Vagina (tissue), 2 donors: ENCODE measurements at places on chromosomes 2 and 18. TPM values are rescaled to one million over a fixed set of nuclear protein-coding genes. Genes with fewer than 3 reads are reported as not detected.

Gene TMEM237
- 29.5 TPM for total RNA-seq

DNA sequence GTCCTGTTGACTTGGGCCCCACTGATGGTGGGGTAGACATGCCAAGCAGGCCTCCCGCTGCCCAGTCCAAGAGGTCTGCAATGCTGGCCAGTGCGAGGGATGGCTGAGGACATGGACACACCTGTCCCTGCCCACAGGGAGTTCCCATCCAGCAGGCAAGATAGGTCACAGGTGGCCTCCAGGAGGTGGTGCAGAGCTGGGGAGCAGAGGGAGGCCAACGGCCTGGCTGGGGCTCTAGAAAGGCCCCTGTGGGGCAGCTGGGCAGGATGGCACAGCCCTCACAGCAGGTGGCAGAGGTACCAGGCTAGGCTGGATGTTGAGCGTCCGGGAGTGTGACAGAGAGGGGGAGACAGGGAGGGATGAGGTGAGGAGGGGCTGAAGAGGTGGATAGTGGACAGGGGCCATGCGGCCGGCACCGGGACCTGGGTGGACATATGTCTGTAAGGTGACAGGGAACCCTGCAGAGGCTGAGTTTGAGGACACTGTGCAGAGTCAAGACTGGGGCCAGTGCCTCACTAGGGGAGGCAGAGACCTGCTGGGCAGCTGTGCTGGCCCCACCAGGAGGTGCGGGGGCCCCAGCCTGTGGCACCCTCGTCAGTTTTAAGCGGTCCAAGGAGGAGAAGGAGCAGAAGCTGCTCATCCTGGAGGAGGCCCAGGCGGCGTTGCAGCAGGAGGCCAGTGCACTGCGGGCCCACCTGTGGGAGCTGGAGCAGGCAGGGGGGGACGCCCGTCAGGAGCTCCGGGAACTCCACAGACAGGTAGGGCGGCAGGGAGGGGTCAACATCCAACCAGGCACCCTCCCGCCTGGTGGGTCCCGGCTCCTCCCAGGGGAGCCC is 34.3 kb upstream of the SNED1 start:
- no peak for DNase-seq

- no peak for DNase-seq
Observed at GRCh38 chr2:197813093-197813787, 8.8 kb downstream of the PLCL1 start.

Gene LRATD1
- 32.7 TPM for total RNA-seq

Gene CHRNA1
- total RNA-seq, result not detected

DNA sequence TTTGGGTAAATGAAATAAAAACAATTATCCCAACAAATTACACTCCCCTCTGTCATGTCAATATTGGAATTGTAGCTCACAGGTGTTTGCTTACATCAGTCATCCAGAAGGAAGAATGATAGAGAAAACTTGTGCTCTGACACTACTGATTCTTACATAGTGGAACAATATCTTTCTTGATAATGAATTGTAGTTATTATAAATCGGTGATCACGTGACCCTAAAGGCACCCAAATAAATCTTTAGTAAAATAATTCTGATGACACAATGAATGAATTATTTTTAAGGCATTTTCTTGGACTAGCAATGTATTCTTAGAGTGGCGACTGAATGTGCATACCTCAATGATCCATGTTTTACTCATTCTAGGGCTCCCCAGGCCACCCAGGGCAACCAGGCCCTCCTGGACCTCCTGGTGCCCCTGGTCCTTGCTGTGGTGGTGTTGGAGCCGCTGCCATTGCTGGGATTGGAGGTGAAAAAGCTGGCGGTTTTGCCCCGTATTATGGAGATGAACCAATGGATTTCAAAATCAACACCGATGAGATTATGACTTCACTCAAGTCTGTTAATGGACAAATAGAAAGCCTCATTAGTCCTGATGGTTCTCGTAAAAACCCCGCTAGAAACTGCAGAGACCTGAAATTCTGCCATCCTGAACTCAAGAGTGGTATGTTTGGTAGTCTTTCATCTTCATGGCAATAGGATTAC is 34.5 kb downstream of the COL3A1 start:
- DNase-seq, result no peak
